ENCODE measurements at places on chromosomes 7 and 10.
A peak's percentile ranks its signal among the peaks of the same experiment; 100 is the strongest.

DNA sequence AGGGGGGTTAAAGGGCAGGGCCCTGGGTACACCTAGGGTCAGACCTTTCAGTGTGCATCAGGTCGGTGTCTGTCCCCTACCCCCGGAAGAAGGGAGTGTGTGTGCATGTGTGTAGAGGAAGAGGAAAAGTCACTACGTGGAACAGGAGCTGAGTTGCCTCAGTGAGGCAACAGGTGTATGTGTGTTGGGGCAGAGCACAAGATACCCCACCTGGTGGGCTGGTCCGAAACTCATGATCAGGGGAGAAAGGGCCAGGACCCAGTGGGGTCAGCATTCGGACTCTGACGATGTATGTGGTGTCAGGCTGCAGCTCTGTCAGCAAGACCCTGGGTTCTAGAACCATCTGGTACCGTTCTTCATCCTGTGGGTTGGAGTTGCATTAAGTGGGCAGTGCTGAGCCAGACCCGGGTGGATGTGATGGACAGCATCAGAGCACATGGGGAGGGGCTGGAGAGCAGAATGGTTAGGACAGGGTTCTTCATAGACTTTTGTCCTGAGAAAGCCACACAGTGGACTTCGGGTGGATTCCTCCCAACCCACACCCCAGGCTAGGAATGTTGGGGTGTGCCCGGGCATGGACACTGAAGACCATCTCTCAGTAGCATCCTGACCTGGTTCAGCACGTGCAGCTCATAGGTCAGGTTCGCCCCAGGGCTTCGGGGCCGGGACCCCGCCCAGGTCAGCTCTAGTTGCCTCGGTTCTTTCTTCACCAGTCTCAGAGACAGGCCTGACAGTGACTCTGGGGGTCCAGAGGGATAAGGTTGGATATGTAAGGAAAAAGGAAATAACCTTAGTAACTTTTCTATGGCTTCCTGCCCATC is 10.7 kb downstream of the EPHA1 start:
- DNase-seq: no peak

- no peak for DNase-seq
These were observed 26.5 kb downstream of the NT5C2 start for GRCh38 chr10:103166523-103166922.

GRCh38 chr7:151851145-151851751 is 25.7 kb downstream of the PRKAG2 start:
- DNase-seq: no peak

GRCh38 chr7:149635561-149636329 is 137.6 kb downstream of the ZNF467 start:
- peak; percentile 62 for DNase-seq

DNA sequence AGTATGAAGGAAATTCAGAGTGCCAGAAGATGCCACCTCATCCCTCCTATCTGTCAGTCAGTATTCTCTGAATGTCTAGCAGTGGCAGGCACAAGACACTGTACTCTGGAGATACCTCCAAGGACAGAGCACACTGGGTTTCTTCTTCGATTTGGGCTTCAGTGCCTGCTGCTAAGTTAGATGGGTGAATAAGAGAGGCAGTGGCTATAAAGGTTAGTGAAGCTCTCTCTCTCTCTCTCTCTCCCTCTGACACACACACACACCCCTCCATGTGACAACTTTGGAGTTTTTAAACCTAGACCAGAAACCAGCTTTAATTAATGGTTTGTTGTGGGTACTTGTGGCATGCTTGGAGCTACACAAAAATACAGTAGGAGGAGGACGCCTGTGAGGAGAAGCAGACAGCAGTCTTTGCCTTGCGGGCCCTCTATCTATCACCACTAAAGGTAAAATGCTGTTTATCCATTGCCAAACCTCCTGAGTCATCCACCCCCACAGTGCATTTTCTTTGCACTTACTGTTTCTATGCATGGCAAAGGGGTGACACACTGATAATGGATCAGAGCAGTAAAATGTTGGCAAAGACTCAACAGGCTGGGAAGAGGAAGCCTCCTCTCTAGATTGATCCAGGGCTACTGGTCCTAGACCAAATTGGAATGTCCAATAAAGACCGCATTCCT is 102.5 kb downstream of the TRIL start:
- DNase-seq: no peak

DNA sequence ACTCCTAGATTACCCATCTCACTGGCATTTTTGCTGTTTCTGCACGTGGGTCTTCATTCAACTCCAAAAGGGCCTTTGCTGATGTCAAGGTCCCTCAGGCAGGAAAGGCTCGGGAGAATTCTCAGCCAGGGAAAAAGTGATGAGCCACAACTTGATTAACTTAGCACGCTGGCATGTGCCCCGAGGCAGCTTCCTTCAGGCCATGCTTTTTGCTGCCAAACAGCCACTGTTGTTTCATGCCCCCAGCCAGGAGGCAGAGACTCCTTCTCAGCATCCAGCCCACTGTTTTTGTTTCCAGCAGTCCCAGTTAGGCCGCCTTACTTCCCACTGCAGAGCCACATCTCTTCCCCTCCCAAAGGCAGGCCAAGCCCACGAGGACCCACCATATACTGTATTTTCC is 266.5 kb upstream of the YAE1 start:
- DNase-seq: no peak

DNA sequence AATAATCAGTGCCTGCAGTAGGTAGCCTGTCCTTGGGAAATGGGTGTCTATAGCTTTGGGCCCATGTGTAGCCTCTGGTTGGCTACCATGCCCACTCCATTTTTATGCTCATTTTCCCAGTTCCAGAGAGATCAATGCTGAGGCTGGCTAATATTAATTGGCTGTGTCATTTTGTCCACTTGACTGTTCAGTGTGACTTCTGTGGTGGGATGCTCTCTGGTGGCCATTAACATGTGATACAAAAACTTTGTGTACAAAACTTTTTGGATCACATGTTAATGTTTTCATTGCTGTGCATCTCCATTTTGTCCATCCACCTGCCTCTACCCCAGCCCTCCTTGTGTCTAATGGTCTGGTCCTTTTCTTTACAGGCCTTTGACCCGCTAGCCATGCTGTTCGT is 22.7 kb downstream of the VIM start:
- DNase-seq: no peak

DNA sequence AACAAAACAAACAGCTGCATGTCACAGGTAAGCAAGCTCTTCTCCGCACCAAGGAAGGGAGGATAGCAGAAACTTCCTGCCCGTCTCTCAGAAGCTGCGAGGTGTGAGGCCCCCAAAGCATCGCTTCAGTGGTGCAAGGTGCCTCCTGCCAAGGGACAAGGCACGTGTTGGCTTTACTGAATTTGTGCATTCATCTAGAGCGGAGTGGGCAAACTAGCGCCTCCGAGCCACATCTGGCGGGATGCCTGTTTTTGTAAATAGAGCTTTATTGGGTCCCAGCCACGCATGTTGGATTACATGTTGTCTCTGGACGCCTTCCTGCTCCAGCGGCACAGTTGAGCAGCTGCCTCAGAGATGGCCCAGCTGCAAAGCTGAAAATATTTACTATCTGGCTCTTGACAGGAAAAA is 27.7 kb downstream of the PHYH start:
- DNase-seq: peak; percentile 0

GRCh38 chr7:99124236-99124635 is 19.7 kb downstream of the SMURF1 start:
- no peak for DNase-seq

GRCh38 chr10:52322936-52323335 is 8.9 kb downstream of the DKK1 start:
- DNase-seq: no peak

- no peak for DNase-seq
These were observed 70.4 kb downstream of the PYROXD2 start for GRCh38 chr10:98344589-98345038.

DNA sequence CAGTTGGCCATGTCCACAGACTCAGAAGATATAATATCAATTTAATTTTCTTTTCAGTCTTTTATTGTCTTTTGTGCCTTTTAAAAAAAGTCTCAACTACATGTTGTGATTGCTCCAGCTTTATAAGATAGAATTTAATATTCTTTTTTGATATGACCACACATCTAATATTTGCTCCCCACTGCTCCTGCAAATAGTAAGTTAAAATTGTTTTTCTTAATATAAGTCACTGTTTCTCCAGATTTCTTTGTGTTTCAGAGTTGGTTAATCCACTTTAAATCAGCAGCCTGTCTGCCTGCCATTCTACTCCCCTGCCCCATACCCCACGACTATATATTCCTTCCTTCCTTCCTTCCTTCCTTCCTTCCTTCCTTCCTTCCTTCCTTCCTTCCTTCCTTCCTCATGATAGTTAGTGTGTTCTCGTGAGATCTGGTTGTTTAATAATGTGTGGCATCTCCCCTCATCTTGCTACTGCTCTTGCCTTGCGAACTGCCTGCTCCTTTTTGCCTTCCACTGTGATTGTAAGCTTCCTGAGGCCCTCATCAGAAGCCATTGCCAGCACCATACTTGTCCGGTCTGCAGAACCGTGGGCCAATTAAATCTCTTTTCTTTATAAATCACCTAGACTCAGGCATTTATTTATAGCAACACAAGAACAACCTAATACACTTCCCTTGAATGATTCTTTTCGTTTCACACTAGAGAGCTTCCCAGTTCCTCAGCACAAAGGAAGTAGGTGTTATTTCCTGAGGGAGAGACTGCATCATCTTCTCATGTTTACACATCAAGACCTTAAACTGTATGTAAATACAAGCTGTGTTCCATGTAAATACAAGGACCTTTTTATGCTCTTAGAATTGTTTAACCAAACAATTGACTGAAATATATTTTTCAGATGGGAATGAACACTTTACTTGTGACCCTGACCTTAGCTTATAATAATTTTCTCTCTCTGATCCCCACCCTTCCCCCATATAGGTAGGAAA is 24.5 kb downstream of the TAS2R16 start:
- no peak for DNase-seq

DNA sequence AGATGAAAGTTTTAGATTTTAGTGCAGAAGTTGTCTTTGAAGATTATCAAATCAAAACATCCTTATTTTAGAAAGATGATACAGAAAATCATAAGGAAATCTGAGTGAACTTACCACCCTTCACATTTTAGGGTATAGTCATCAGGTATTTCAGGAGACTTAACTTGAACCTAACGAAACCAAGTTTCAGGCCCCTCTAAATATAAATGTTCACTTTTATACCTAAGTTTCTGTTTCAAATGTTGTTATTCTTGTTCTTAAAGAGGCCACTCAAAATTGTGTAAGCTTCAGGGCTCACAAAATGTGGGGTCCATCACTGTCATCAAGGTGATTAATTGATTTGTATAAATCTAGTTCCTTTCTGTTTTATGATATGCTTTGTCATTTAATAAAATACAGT is 216.2 kb downstream of the KIAA1217 start:
- no peak for DNase-seq

GRCh38 chr7:131076711-131077181 is 250.9 kb upstream of the MKLN1 start:
- DNase-seq: no peak

GRCh38 chr10:21637795-21638194 is 103.8 kb downstream of the MLLT10 start:
- no peak for DNase-seq

DNA sequence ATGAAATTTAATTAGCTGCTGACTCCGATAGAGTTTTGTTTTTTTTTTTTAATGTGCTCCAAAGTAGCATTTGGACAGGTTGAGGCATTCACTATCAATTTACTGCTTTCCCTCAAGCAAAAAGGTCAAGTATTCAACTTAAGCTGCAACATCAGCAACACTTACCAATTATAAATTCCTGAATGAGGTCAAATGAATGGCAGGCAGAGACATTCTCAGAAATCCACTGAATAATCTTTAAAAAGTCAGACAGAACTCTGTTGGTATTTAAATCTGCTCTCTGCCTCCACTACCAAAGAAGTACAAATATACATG is 62.8 kb downstream of the GSAP start:
- DNase-seq: no peak

- DNase-seq: peak; percentile 1
These were observed 422.7 kb downstream of the SORCS3 start for GRCh38 chr10:105063796-105064195.

- DNase-seq: peak; percentile 23
These were observed 96.9 kb upstream of the CCDC71L start for GRCh38 chr7:106757846-106758245.

DNA sequence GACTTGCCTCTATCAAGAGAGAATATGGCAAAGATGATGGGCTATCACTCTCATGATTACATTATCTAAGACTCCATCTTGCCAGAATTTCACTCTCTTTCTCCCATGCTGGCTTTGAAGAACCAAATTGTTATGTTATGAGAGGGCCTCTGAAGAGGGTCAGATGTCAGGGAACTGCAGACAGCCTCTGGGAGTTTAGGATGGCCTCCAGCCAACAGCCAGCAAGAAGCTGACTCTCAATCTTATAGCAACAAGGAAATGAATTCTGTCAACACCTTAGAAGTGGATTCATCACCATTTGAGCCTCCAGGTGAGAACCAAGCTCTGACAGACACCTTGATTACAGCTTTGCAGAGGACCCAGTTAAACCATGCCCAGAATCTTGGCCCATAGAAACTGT is 33.6 kb downstream of the ZNF22 start:
- DNase-seq: no peak

- DNase-seq: no peak
These were observed 440.0 kb downstream of the DNAJB9 start for GRCh38 chr7:109009636-109010035.

DNA sequence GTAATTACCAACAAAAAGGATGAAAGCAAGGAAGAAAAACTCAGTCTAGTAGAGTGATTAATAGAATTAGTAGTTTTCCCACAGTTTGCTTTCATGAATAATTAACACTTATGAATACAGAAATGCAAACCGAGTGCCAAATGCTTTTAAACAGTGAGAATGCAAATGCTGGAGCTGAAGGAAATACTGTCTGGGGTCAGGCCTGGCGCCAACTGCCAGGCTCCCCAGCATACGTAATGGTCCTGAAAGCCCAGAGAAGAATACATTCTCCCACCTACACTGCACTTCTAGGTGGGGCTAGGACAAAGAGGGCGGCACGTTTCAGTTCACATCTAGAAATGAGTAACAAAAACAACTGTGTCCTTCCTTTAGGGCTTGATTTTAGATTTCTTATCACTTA is 30.0 kb downstream of the GLUD1 start:
- DNase-seq: no peak

DNA sequence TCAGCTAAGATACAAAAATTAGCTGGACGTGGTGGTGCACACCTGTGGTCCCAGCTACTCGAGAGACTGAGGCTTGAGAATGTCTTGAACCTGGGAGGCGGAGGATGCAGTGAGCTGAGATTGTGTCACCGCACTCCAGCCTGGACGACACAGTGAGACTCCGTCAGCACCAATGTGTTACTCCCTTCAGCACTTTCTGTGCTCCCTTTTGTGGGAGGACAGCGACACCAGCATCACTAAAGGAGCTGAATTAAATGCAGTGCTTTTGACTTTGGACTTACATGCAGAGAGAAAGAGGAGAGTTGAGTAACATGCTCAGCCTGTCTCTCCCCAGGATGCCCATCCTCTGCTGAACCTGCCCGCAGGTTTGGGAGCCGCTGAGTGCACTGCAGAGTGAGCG is 92.2 kb upstream of the RHEB start:
- no peak for DNase-seq

GRCh38 chr10:84668186-84668763 is 339.9 kb downstream of the CCSER2 start:
- DNase-seq: no peak

GRCh38 chr10:112525200-112525599 is 78.2 kb downstream of the VTI1A start:
- DNase-seq: no peak
